ENCODE measurements at places on chromosomes 2 and 18. TPM values are rescaled to one million over a fixed set of nuclear protein-coding genes. Genes with fewer than 3 reads are reported as not detected.
A peak's percentile ranks its signal among the peaks of the same experiment; 100 is the strongest.

DNA sequence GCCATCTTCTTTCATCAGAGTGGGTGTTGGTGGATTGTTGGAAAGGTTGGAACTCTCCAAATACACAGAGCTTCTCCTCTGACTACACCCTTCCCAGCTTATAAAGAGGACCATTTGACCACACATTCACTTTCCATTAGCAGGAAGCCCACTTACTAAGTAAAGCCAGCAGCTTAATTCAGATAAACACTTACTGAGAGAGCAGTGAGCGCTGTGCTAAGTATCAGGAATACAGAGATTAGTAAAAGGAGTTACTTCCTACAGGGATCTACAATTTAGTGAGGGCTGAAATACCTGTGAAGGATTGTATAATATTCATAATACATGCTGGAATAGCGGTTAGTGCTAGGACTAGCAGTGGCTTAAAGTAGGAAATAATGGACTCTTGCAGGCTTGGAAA is 343.0 kb downstream of the NYAP2 start:
- H3K4me3 ChIP-seq: no peak overlapping the region
- H3K27ac ChIP-seq: no peak overlapping the region
- no peaks in the 10 kb centered on the region for H3K36me3 ChIP-seq

- no peak overlapping the region for H3K27ac ChIP-seq
- no peaks in the 10 kb centered on the region for H3K27me3 ChIP-seq
- no peaks in the 10 kb centered on the region for H3K4me1 ChIP-seq
- DNase-seq: peak; percentile 35
- no peak overlapping the region for H3K4me3 ChIP-seq
Measured at GRCh38 chr2:21793461-21793860, 669.7 kb downstream of the TDRD15 start.

GRCh38 chr2:85760371-85760770 is 6.6 kb downstream of the ATOH8 start:
- DNase-seq: no peak
- H3K4me1 ChIP-seq: peaks cover 19% of the 10 kb centered on the region
- H3K27ac ChIP-seq: peak overlapping the region; percentile 26
- no peaks in the 10 kb centered on the region for H3K27me3 ChIP-seq

DNA sequence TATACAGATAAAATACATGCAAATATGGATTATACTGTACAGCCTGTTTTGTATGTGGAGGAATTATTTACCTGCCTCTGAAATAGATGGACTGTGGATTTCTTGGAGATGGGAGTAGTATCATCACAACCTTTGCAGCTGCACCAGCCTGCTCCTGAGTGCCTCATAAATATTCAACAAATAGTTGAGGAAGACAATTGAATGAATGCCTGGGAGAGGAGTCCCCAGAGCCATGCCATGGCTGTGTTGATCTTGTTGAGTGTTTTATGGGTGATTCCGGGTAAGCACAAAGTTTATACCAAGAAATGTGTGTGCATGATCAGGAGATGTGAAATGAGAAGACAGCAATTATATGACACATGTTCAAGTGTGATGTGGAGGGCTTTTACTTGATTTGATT is 225.0 kb downstream of the FHOD3 start:
- H3K36me3 ChIP-seq: no peaks in the 10 kb centered on the region
- DNase-seq: no peak

GRCh38 chr2:37378411-37378810 is 34.0 kb downstream of the QPCT start:
- H3K36me3 ChIP-seq: no peaks in the 10 kb centered on the region
- no peak overlapping the region for H3K27ac ChIP-seq
- H3K4me3 ChIP-seq: no peak overlapping the region
- H3K4me1 ChIP-seq: peaks cover 4% of the 10 kb centered on the region
- no peak for DNase-seq

DNA sequence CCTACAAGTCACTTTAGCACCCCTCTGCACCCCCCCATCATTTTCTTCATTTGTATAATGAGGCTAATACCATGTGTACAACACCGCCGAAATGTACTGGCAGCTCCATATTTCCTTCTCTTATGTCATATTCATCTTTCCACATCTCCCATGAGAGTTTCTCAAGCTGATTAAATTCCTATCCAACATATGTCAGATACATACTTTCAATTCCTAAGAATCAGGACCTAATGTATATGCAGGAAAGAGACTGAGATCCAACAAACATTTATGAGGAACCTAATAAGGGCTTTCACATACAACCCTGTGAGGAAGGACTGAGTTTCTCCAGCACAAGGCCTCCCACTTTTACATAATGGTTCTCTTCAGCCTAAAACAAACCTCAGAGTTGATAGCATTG is 41.9 kb downstream of the PRKD3 start:
- peaks cover 33% of the 10 kb centered on the region for H3K36me3 ChIP-seq
- H3K27me3 ChIP-seq: no peaks in the 10 kb centered on the region
- H3K4me3 ChIP-seq: no peak overlapping the region
- H3K4me1 ChIP-seq: no peaks in the 10 kb centered on the region
- no peak for DNase-seq

GRCh38 chr2:196331143-196331542 is 159.8 kb upstream of the STK17B start:
- H3K4me1 ChIP-seq: no peaks in the 10 kb centered on the region
- H3K36me3 ChIP-seq: no peaks in the 10 kb centered on the region
- no peak for DNase-seq
- no peak overlapping the region for H3K4me3 ChIP-seq
- peak overlapping the region; percentile 10 for H3K27ac ChIP-seq

DNA sequence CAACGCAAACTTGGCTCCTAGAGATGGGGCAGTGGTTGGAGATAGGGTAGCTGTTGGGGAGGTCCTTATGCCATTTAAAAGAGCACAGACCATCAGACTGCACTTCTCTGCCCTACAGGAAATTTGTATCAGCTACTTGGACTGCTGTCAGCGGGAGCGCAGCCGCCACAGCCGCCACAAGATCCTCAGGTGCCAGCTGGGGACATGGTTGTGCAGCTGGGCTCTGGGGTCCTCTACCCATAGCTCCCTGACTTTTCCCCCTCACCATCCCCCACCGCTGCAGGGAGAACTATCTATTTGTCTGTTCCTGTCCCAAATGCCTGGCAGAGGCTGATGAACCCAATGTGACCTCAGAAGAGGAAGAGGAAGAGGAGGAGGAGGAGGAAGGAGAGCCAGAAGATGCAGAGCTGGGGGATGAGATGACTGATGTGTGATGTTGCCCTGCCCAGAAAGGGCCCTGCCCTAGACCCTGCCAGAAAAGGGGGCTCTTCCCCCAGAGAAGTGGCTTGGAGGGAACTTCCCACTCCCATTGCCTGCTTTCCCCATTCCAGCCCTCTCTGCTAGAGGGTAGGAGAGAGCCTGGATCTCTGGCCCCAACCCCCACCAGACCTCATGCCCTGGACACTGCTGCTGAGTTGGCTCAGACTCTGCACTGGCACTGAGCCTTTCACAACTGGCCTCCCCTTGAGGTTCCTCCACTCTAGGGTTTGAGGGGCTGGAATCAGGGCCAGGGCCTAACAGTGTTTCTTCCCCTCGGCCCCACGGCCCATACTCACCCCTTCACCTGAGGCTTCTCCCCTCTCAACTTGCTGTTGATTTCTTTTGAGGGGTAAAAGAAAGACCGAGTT is 7.3 kb downstream of the PRADC1 start:
- no peaks in the 10 kb centered on the region for H3K27me3 ChIP-seq
- no peaks in the 10 kb centered on the region for H3K4me1 ChIP-seq
- H3K36me3 ChIP-seq: peaks cover 64% of the 10 kb centered on the region
- H3K27ac ChIP-seq: no peak overlapping the region
- no peak for DNase-seq
- H3K4me3 ChIP-seq: no peak overlapping the region

- no peak overlapping the region for H3K4me3 ChIP-seq
- H3K4me1 ChIP-seq: no peaks in the 10 kb centered on the region
- no peaks in the 10 kb centered on the region for H3K27me3 ChIP-seq
Measured at GRCh38 chr18:10690366-10690765, 164.5 kb downstream of the NAPG start.

DNA sequence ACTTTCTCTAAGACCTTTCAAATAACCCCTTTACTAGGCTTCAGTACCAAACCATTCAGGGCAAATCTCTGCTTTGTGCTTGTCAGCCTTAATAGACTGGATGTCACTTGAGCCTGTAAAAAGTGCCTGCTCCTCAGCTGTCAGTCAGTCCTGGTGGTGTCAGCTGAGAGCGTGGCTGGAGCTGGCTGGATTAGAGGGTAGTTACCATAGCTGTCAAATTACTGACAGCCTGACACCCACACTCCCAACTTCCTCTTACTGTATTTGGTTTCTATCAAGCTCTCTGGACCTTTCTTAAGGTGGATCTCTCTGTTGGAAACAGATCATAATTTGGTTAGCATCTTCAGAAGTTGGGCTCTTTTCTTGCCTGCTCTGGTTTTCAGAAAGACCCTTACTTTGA is 371.4 kb upstream of the ATP5MC3 start:
- no peaks in the 10 kb centered on the region for H3K27me3 ChIP-seq
- H3K36me3 ChIP-seq: no peaks in the 10 kb centered on the region
- no peak for DNase-seq
- no peak overlapping the region for H3K27ac ChIP-seq
- no peak overlapping the region for H3K4me3 ChIP-seq
- H3K4me1 ChIP-seq: no peaks in the 10 kb centered on the region

DNA sequence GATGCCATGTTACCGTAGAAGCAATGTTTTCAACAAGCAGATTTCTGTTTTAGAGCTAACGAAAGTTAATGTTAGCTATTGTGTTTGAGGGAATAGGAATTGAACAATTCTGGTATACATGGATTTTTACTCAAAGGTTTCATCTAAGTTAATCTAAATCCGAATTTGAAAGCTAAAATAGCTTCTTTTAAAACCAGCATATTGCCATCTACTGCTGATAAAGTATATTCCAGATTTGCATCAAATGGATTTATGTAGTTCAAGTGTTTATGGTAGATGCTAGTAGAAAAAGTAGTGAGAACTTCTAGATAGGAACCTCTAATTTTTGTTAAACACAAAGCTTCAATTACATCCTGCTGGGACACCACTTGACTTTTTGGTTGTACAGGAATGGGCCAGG is 1569.5 kb upstream of the NXPH2 start:
- peak; percentile 15 for DNase-seq
- H3K36me3 ChIP-seq: no peaks in the 10 kb centered on the region
- H3K27me3 ChIP-seq: no peaks in the 10 kb centered on the region
- no peak overlapping the region for H3K27ac ChIP-seq

DNA sequence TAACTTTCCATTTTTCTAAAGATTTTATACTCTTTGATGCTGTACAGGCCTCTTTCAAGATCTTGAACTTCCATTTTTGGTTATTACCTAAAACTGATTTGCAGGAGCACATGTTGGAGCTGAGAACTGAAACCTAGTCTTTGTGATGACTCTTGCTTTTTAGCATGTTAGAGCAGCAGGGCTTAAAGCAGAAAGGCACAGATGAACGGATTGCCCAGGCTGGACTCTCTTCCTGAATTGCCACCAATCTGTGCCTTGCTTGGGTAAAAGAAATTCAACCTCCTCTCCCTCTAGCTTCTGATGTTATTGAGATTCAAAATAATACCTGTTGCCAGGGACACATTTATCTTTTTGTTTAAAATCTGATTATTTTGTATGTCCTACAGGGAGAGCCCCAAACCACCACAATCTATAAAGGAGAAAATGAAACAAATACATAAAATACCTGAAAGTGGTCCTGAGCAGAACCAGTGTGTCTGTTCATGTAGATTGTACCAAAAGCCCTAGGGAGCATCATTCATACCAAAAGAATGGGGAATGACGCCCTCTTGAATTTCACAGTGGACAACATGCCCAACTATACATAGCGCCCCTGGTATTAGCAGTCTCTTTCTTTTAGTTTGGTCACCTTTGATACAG is 277.0 kb upstream of the MAP2 start:
- H3K4me3 ChIP-seq: no peak overlapping the region
- no peaks in the 10 kb centered on the region for H3K4me1 ChIP-seq
- no peaks in the 10 kb centered on the region for H3K27me3 ChIP-seq
- H3K36me3 ChIP-seq: no peaks in the 10 kb centered on the region
- peak; percentile 0 for DNase-seq

GRCh38 chr2:119338272-119338671 is 28.4 kb downstream of the C2orf76 start:
- H3K4me3 ChIP-seq: no peak overlapping the region
- H3K4me1 ChIP-seq: no peaks in the 10 kb centered on the region
- no peaks in the 10 kb centered on the region for H3K36me3 ChIP-seq
- no peak for DNase-seq

- H3K36me3 ChIP-seq: no peaks in the 10 kb centered on the region
- H3K27ac ChIP-seq: no peak overlapping the region
- H3K4me1 ChIP-seq: peaks cover 3% of the 10 kb centered on the region
- DNase-seq: no peak
- H3K4me3 ChIP-seq: no peak overlapping the region
Measured at GRCh38 chr2:240340361-240340761, 95.1 kb upstream of the GPC1 start.

GRCh38 chr2:162297925-162298552 is 20.4 kb downstream of the IFIH1 start:
- no peaks in the 10 kb centered on the region for H3K27me3 ChIP-seq
- no peak overlapping the region for H3K27ac ChIP-seq
- peak; percentile 88 for DNase-seq
- peaks cover 5% of the 10 kb centered on the region for H3K36me3 ChIP-seq

DNA sequence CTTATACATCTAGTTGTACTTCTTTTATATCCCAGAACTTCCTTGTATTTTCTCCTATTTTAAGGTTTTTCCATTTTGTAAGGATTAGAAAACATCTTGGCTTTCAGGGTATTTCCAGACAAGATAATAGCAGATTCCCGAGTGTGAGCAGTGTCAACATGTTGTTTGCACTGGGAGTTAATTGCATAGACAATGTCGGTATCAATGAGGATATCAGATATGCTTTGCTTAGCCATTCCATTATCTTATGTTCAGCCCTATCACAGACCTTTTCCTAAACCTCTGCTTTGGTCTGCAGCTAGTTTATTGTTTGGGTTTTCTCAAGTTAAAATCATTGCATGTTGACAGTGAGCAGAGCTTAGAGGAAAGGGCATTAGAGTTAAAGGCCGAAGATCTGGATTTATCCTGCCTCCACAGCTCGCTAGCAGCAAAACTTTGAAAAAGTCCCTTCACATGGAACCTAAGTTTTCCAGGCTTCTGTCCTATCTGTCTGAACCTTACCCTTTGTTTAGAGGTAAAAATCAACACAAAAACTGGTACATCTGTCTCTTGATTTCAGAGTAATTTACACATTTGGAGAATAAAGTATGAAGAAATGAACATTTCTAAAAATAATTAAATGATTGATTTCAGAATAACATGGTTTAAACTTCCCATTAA is 355.4 kb downstream of the KIAA1328 start:
- no peak overlapping the region for H3K4me3 ChIP-seq
- H3K27me3 ChIP-seq: no peaks in the 10 kb centered on the region
- no peaks in the 10 kb centered on the region for H3K36me3 ChIP-seq
- no peak for DNase-seq

The ASPRV1 gene
- 1.1 TPM for polyA plus RNA-seq

The BCL2 gene
- polyA plus RNA-seq: 1.5 TPM

The CAPN13 gene
- polyA plus RNA-seq: 6.6 TPM

The HTR2B gene
- 0.24 TPM for polyA plus RNA-seq

The NAT8 gene
- not detected for polyA plus RNA-seq

The OTOS gene
- not detected for polyA plus RNA-seq

The CRYGD gene
- not detected for polyA plus RNA-seq

The GKN2 gene
- 101 TPM for polyA plus RNA-seq
